Stimulated activated CD8-positive, alpha-beta memory T cell treated with anti-CD3 and anti-CD28 coated beads, Interleukin-4, amount 100 ng/mL, for 24 hours (primary cell): ENCODE measurements at places on chromosomes 1 and 21.

GRCh38 chr21:27108228-27108627 lies 141.3 kb upstream of the ADAMTS5 start:
- DNase-seq: no peak

- DNase-seq: no peak
These were observed 405.0 kb downstream of the MATN1 start for GRCh38 chr1:30318413-30318812.

GRCh38 chr1:53604291-53604919 lies 134.6 kb downstream of the GLIS1 start:
- no peak for DNase-seq

GRCh38 chr1:165841582-165842017 lies 14.2 kb downstream of the UCK2 start:
- no peak for DNase-seq

GRCh38 chr1:183313063-183313462 lies 105.1 kb downstream of the NMNAT2 start:
- DNase-seq: no peak

GRCh38 chr1:14913482-14914177 lies 239.9 kb upstream of the TMEM51 start:
- no peak for DNase-seq

GRCh38 chr1:44694863-44695478 lies 20.5 kb downstream of the ARMH1 start:
- no peak for DNase-seq

- DNase-seq: no peak
These were observed 15.4 kb downstream of the TIE1 start for GRCh38 chr1:43315963-43316737.

DNA sequence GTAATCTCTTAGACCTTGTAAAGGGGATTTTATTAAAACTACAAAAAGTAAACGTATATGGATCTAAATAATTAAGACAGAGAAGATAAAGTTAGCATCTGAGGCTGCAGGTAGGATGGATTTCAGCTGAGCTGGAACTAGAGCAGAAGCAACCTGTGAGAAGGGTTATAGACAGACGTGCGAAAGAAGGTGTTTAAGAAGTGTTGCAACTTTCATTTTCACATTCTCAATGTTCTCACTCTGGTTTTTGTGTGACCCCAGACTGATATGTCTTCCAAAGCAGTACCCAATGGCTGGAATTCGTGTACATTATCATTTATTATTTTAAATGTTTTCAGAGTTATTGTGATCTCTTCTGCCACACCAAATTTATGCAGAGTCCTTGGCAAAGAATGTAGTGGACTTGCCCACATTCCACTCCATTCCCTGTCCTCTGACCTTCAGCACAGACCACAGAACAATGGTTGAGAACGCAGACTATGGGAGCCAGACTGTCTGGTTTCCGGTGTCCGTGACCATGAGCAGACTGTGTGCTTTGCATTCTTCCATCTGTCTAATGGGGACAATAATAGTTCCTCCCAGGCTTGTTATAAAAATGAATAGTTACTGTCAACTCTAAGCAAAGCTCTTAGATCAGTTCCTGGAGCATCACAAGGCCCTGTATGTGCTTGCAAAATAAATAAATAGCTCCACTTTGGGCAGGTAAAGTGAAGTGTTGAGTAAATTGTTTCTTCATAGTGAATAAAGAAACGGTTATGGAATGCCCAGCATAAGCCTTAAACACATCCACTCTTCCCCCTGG lies 140.6 kb upstream of the SAMSN1 start:
- no peak for DNase-seq

DNA sequence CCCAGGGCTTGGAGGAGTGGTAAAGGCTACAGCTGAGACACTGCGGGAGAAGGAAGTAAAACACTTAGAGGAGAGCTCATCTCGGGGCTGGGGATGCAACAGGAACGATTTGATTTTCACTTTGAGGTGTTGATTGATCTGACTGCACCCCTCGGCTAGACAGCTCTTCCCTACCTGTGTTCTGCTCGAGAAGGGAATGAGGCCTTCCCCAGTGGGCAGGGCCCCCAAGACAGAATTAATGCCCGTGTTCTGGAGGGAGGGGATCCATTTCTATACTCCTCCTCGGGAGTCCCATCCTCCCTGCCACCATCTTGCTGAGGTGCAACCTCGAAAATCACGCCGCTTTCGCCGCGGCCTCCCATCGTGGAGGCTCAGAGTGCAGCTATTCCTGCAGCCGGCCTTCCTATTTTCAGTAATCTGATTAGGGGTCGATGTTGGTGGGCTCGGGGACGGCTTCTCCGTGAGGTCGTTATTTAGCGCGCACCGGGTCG lies 2.4 kb downstream of the ATP2B4 start:
- DNase-seq: no peak

DNA sequence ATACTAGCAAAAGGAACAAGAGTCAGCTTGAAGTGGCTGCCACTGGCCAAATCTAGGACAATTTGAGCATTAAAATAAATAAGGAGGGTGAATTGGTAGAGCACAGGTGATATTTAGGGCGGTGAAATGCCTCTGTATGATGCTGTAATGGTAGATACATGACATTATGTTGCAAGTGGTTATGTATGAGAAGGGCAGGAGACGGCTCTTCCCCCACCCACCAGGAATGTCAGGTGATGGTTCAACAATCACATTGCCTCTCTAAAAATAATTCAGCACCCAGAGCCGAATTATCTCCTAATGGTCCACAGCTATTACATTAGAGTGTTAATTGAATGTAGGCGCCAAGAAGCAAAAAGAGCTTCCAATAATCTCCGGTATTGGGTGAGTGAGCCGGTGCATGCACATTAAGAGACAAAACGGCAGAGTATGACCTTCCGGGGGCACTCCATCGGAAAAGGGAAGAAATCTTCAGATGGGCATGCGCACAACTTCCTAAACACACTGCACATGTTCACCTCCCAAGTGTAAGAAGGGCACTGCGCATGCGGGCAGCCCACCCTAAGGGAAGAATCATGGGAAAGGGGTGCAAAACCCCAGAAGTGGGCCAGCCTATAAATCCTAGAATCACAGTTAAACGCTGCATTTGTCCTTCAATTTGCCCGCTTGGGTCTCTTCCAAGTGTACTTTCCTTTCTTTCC lies 6.8 kb upstream of the IFNAR1 start:
- DNase-seq: no peak

GRCh38 chr1:93033029-93033428 lies 46.1 kb upstream of the MTF2 start:
- DNase-seq: no peak

DNA sequence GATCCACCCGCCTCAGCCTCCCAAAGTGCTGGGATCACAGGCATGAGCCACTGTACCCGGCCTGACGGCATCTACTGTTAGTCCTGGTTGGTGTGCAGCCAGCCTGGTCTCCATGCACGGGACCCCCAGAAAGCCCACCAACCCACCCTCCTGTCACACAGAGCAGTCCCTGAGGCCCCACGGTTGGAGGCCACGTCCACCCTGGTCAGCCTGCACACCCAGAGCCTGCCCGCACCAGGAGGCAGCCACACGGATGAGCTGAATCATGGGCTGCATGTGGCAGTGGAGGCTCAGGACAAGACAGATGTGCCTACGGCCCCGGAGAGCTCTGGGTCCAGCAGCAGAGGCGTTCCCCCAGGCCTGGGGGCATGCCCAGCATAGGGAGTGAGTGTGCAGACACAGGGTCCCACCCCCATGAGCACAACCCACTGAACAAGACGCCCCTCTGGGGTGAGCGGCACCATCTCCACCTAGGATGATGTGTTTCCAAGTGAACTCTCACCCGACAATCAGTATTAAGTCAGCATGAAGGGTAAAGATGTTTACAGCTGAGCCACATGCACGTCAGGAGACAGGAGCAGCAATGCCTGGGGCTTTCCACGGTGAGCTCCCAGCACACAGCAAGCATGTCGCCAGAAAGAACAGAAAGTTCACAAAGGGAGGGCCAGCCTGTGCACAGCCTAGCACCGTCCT lies 102.1 kb downstream of the WDR4 start:
- DNase-seq: no peak

GRCh38 chr1:85585799-85586198 lies 5.2 kb downstream of the CCN1 start:
- DNase-seq: no peak

- no peak for DNase-seq
These were observed 69.4 kb downstream of the NID1 start for GRCh38 chr1:235995511-235995910.

GRCh38 chr1:208534599-208534897 lies 290.4 kb upstream of the PLXNA2 start:
- no peak for DNase-seq

DNA sequence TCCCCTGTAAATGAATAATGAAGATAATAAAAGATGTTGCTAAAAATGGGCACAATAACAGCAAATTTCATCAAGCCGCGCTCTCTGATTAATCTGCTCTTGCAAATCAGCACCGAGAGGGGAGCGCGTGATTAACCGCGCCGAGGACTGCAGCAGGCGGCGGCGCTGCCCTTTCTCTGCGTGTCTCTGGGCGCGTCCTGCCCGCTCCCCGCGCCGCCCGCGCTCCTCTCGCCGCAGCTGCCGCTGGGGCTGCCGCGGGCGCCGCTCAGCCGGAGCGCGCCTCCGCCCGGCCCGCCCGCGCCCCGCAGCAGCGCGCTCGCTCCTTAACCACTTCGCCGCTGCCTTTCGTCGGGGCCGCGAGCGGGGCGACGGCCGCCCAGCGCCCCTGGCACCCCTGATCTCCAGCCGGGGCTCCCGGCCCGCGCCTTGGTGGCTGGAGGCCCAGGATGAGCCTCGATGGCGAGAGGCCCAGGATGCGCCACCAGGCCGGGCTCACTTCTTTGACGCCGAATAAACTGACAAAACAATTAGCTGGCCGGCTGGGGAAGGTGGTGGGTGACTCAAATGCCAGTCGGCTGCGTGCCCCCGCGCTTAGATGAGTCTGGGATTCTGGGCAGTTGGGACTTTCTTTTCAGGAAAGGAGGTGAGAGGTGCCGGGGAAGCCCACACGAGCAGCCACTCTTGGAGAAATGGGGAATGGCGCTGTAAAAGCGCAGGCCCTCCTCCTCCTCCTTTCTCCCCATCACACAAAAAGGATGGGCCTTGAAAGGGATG lies 221.4 kb upstream of the PKN2 start:
- DNase-seq: no peak

DNA sequence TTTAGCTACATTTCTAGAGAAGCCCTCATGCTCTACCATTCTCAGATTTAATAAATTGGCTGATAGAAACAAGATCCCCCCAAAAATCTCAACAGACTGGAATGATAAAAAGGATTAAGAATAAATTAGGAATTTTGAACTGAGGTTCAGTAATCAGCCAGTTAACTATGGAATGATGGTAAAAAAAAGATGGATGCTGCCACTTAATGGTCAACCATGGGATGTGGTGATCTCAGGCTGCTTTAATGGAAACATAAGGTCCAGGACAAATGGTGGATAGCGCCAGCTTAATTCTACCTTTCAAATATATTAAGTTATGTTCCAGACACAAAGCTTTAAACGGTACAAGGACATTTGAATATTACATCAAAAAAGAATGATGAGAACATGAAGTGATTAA lies 49.9 kb downstream of the CCN1 start:
- DNase-seq: no peak

GRCh38 chr1:93692026-93692425 lies 10.4 kb upstream of the BCAR3 start:
- DNase-seq: no peak

GRCh38 chr1:21563971-21564370 lies 54.7 kb downstream of the ALPL start:
- no peak for DNase-seq

- no peak for DNase-seq
These were observed 57.1 kb downstream of the EVA1C start for GRCh38 chr21:32469628-32470027.

GRCh38 chr1:42295816-42296215 lies 39.2 kb downstream of the FOXJ3 start:
- DNase-seq: no peak

DNA sequence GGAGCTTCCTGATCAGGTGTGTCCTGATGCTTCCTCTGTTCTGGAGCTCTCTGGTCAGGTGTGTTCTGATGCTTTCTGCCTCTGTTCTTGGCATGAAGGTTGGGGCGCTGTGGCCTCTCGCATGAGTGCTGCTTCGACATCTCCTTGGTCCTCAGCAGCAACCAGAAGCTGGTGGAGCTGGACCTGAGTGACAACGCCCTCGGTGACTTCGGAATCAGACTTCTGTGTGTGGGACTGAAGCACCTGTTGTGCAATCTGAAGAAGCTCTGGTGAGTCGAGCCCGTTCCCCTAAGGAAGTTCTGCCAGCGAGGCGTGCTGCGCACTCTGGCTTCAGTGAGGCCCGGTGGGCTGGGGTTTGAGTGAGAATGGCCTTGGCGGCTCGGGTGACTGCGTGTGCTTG lies 18.0 kb downstream of the NLRP3 start:
- DNase-seq: no peak
